ENCODE measurements at places on chromosomes 11 and 22.

GRCh38 chr11:2777386-2777785, 77.6 kb upstream of the KCNQ1OT1 start:
- peak; percentile 25 for DNase-seq

GRCh38 chr11:1036303-1036923, at the start of gene MUC6:
TSS of gene MUC6 (minus strand) at chr11:1036718. CDS start at chr11:1036655, 63 bp downstream.
- DNase-seq: no peak

DNA sequence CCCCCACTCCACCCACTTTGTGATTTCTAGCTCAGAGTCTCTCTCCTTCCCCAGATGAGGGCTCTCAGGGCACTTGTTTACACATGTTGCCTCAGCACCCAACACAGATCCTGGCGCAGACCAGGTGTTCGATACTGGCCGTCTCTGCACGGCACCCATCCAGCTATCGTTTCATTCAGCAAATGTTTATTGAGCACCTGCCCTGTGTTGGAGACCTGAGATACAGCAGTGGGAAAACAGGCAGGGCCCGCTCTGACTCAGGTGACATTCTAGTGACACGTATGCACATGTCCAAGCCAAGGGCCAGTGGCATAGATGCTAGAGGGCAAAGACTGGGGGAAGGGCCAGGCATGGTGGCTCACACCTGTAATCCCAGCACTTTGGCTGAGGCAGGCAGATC, 71.9 kb downstream of the NFAM1 start:
- no peak for DNase-seq

DNA sequence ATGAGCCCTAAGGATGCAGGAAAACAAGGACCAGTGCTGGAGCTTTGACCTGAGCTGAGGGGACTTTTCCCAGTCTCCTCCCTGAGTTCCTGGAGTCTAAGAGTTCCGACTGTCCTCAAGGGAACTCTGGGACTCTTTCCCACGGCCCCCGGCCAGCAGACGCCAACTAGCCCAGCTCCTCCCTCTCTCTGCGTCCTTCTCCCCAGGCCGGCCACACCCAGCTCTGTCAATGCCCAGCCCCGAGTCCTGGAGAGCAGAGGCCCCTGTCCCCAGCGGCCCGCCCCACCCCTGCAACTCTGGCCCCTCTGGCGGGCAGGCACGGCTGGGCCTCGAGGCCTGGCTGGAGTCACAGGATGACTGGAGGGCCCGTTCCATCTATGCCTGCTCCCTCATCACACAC, 29.8 kb downstream of the NECTIN1 start:
- peak; percentile 84 for DNase-seq

DNA sequence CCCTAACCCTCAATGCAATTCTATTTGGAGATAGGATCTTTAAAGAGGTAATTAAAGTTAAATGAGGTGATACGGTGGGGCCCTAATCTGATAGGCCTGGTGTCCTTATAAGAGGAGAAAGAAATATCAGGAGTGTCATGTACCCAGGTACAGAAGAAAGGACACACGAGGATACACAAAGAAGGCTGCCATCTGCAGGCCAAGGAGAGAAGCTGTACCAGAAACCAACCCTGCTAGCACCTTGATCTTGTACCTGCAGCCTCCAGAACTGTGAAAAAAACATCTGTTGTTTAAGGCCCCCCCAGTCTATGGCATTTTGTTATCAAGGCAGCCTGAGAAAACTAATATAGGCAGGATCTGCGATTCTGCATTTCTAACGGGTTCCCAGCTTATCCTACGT, 44.2 kb downstream of the FBXO7 start:
- no peak for DNase-seq

DNA sequence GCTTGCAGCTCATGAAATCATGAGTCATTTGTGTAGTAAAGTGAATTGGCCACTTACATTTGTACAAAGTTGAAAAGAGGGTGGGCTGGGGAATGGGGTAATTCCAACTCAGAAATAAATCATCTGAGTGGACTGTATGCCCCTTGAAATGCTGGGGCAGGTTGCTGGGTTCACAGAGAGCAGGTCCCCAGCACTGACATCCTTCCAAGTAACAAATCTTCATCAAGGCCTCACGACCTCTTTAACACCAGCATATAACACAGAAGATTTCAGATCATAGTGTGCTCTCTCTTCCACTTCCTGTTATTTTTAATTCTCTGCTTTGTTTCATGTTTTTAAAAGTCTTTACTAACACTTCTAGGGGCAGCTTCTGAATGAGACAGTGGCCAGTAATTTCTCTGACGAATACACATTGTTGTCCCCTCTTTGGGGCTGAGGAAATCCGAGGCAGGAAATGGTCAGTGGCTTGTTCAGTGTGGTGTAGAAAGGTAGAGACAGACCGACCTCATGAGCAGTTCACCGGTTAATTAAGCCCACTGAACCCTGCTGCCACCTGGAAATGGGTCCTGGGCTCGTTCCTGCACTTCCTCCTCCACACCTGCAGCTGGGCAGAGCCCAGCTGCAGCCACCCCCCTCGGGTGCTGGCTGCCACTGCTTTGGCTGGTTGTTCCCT, 127.7 kb downstream of the MAML2 start:
- DNase-seq: no peak

DNA sequence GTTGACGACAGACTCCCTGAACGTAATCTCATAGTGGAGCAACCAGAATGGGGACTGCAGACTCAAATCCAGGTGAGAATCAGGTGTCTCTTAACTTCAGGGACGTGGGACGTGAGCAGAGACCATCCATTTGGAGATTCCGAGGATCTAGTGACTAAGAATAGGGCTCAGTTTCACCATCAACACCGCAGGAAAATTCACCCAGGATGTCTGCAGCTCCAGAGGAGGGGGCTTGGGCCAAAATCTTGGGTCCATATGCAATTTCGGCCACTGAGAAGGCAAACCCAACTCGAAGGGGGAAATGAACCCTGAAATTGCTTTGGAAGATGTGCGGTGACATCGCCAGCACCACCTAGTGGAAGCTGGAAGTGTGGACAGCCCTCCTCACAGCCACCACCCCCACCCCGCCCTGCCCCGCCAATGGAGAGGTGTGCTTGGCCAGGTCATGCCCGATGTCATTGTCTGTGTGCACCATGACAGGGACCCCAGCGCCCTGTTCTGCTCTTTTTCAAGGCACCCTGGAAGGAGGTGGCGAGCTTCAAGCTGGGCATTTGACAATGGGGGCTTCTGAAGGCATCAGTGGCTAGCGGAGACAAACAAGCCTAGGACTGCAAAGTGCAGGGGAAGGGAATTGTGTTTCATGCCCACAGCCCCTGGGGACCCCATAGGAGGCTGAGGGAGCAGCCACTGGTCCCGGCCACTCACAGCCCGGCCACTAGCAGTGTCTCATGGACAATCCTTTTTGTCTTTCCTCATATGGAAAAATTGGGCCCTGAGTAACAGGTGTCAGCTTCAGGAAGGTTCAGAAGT, 24.8 kb downstream of the APOL1 start:
- peak; percentile 72 for DNase-seq

DNA sequence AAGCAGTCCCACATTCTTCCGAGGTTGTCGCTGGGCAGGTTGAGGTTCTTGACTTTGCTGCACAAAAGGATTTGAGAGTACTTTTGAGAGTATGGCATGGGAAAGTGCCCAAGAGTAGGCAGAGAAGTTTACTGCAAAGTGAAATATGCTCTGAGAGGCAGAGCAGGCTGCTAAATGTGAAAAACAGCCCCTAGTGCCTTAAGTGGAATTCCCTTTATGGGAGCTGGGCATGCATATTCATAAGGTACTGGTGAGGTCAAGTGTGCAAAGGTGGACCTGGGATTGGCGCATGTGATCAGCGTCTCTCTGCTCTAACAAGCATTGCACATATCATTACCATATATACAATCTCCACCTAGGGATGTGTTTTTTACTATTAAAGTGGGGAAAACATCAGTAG, 12.0 kb upstream of the APOL4 start:
- DNase-seq: no peak

GRCh38 chr22:18955696-18956095, 19.6 kb upstream of the PRODH start:
- no peak for DNase-seq

DNA sequence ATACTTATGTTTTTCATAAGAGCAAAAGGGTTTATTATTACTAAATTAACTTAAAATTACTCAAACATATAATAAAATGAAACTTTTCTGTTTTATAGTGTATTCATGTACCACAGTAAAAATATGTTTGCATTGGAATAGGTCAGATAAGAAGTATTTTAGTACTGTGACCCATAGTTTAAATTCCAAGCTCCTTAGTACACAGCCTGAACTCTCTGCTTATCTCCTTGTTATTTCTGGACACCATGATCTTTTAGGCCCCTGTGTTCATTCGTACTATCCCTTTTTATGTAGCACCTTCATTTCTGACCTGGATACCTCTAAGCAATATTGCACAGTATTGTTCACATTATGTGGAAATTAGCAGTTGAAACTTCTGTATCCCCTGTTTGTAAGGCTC, 296.7 kb upstream of the SYN3 start:
- DNase-seq: no peak

- no peak for DNase-seq
These were observed 9.9 kb downstream of the TTLL8 start for GRCh38 chr22:50048061-50048765.

DNA sequence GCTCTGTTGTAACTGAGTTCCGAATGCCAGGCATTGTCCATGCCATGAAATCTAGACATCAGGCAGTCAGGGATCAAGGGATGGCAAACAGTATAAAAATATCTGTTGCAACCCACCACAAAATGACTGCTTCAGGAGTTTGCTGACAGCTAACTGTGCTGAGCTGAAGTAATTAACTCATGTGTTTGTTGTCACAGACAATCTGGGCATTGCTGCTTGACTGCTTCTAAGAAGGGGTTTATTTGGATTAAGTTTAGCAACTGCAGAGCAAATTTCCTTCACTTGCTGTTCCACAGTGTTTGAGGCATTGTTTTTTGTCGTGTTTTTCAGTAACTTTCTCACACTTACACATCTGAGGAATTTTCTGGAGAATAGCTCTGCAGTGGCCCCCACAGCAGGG, 30.4 kb downstream of the BSX start:
- DNase-seq: no peak

GRCh38 chr11:121063728-121064127, 37.3 kb upstream of the TECTA start:
- DNase-seq: no peak

DNA sequence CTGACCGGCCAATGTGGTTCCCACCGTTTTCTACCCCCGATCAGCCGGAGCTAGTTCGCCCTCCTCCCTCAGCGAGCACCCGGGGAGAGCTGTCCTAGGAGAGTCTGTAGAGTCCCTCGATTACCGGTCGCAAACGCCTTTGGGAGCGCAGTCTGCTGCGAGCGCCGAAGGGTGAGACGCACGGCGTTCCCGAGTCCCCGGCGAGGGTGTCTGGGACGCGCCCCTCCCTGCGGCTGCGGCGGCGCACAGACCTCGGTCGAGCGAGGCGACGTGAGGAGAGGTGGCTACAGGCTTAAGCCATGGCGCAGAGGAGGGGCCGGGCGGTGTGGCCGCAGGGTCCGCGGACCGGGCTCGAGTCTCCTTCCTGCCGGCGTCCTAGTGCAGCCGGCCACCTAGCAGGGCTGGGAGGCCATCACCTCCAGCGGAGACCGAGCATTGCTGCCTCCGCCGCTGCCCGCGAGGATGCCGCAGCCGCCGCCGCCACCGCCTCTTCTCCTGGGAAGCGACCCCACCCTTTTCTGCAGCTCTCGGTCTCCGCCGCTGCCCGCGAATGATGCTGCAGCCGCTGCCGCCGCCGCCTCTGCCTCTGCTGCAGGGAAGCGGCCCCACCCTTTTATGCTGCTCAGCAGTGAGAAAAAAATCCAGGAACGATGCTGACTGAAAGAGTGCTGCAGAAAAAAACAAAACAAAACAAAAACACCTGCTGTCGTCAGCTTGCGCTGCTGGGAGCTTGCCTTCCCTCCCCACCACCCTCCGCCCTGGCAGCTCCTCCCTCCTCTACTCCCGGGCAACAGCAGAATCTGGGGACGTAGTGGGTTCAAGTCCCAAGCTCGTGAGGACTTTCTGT, at the start of gene MAP6:
Gene MAP6, minus strand, starts transcription at position 588 of the 847 bp plus-strand sequence. CDS start 669 bp downstream, outside the sequence.
- peak; percentile 54 for DNase-seq

DNA sequence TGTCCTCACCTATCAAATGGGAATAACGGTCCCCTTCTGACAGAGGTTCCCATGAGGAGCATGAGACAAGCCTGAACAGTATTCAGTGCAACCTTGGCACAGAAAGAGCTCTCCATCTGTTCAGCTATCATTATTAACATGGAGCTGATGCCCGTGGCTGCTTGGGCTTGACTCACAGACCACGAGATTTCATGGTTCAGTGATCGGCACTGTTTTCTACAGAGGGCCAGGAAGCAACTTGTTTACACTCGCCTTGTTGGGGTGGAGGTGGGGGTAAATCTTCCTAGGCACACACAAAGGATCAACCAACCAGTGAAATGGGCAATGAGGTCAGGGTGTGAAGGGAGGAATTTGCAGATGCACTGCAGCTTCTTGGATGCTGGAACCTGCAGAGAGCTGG, 88.2 kb downstream of the CWC15 start:
- no peak for DNase-seq

DNA sequence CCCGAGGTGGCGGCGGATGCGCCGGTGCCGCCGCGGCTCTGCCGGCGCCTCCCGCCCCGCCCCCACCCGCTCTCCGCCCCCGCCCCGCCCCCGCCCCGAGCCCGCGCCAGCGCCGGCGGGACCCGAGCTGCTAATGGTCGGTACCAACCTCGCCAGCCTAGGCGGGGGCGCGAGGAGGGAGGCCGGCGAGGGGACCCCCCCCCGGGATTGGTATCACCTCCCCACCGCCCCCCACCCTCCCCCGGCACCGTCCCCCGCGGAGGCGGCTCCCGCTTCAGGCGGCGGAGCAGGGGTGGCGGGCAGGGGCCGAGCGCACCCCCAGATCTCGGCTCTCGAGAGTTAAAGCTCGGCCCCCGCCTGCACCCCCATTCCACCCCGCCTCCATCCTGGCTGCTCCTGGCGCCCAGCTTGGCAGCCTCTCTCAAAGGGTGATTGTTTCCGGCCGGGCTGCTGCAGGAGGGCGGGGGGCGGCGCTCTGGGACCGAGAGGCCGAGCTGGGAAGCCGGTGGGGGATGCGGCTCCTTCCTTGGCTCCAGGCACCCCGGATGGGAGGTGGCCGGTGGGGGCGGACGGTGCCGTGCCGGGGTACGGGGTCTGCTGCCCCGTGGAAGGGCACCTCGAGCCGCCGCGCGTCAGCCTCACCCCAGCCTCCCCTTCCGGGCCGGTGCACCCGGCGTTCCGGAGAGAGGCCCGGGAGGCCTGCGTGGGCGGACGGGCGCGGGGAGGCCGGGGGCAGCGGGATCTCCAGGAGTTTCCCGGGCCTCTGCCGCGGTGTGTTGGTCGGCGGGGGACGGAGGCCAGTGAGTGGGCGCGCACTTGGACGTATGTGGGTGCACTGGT, at the start of gene B3GAT1:
Gene B3GAT1, minus strand, starts transcription at position 40 of the 840 bp plus-strand sequence. CDS start 24,583 bp downstream, outside the sequence.
- peak; percentile 38 for DNase-seq
